ENCODE measurements at places on chromosomes 2 and 18. TPM values are rescaled to one million over a fixed set of nuclear protein-coding genes. Genes with fewer than 3 reads are reported as not detected.
A peak's percentile ranks its signal among the peaks of the same experiment; 100 is the strongest.

GRCh38 chr2:200616193-200616592 is 30.4 kb downstream of the AOX1 start:
- no peak for DNase-seq

TRIM43 gene
- not detected for total RNA-seq

DNA sequence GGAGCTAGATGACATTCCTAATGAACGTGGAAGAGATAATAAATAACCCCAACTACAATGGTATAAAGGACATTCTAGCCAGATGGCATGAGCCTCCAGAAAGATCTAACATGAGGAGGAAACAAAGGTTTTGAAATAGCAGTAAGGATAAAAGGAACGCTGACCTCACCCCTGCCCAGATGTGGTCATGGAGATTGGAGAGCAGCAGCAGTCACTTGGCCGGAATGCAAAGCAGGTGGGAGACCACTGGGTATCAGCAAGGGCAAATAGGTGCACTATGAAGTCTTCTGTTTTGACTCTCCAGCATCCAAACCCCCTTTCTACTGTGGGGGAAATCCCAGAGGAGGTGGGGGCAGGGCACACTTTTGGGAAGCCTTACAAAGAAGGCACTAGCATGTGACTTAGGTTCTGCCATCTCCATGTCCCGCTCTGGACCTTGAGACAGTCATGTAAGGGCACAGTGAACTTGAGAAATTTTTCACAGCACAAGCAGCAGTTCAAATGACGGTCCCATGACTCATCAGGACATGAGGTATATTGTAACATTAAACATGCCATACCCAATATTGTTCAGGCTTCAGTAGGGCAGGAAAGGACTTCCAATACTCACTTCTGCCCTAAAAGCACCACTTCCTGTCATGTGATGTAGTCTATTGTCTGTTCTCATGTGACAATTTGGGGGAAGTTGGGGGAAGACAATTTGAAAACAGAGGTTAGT is 55.2 kb downstream of the METTL4 start:
- DNase-seq: peak; percentile 65

- DNase-seq: no peak
Observed at GRCh38 chr18:25464227-25464626, 112.3 kb upstream of the ZNF521 start.

LHCGR gene
- not detected for total RNA-seq

SLC16A14 gene
- not detected for total RNA-seq

EN1 gene
- not detected for total RNA-seq

Measured in OCI-LY7 (cell line).